ENCODE measurements at places on chromosomes 2 and 18.

DNA sequence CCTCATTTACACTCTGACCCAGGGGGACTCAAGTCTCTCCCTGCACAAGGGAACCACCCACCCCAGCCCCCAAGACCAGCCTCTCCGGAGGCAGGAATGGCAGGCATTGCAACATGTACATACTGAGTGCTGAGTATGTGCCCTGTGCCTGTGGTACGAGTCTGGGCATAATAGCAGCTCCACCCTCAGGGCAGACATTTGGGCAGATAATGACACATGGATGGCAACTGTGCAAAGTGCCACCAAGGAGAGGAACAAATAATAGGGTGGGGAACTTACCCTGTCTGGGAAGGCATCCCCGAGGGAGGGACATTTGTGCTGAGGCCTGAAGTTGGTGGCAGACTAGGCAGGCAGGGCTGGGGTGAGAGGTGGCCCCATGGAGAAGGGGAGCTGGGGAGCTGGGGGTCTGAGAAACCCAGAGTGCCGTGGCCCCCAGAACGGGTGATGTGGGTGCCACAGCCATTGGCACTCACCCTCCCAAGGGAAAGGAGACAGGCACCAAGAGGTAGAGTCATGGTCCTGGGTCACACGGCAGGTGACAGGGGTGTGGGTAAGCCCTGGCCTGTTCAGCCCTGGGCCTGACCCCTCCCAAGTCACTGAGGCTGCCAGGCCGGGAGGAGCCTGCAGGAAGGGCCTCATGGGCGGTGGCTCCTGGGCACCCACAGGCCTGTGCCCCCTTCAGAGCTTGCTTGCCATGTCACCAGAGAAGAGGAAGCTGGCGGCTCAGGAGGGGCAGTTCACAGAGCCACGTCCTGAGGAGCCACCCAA lies 15.7 kb upstream of the GPR17 start:
- no peak for DNase-seq

GRCh38 chr2:128736689-128737545 lies 418.2 kb upstream of the HS6ST1 start:
- peak; percentile 57 for DNase-seq

DNA sequence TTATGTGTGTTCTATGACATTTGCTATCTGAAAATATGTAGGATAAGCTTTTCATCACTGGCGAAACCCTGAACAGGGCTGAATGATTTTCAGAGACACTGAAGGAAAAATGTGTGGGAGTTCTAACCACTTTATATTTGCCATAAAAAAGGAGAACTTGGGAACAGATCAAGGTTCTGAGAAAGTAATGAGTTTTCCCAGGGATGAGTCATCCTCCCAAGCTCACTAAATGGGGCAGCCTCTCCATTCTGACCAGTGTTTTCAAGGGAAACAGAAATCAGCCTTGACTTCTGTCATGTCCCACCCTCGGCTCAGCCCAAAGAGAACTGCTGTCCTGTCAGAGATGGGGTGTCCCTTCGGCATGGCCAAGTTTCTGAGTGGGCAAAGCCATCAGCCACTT lies 2109.8 kb upstream of the CELF4 start:
- no peak for DNase-seq

- DNase-seq = no peak
These were observed 5.7 kb downstream of the LRRFIP1 start for GRCh38 chr2:237633061-237633561.

- DNase-seq = no peak
These were observed 25.8 kb upstream of the PLB1 start for GRCh38 chr2:28469947-28470535.

- DNase-seq = no peak
These were observed 46.8 kb downstream of the SH3BP4 start for GRCh38 chr2:234998404-234999211.

GRCh38 chr18:36153203-36153602 lies 23.5 kb downstream of the ELP2 start:
- DNase-seq = no peak

- DNase-seq = no peak
These were observed 20.0 kb downstream of the FBXO48 start for GRCh38 chr2:68447118-68447517.

DNA sequence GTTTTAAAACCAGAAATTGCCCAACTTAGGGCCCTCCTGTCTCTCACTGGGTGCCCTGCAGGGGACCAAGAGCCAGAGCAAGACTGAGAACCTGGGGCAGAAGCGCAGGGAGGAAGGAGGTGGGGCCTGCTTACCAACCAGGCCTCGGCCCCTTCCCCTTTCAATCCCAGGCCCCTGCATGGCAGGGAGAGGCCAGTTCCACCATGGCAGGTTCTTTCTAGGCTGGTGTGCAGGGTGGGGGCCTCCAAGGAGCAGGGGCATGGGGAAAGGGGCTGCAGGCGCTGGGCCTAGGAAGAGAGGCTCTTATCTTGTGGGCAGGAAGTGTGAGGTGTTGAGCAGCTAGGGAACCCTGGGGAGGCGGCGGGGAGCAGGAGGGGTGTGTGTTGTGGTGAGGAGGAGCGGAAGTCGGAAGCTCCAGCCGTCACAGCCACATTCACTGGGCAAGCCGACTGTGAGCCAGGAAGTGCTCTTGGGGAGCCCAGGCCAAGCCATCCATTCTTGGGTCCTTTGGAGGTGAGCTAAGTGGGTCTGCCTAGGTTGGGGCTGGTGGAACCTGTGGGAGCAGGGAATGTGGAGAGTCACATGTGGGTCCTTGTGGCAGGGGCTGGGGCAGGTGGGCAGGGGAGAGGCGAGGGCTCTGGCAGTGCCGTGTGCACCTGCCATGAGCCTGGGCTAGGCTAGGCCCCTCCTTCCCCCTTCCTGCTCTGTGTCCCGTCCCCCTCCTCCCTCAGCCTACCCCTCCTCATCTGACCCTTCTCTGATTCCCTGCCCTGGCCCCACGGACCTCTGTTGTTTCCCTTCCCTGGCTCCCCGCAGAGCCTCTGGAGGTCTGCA lies at the start of gene PSD4:
Gene PSD4 (plus strand): TSS at position 430 of the 834 bp plus-strand sequence. CDS start 8,486 bp downstream, outside the sequence.
- peak; percentile 75 for DNase-seq

GRCh38 chr2:154697418-154698252 lies 860 bp upstream of the KCNJ3 start:
- no peak for DNase-seq

- DNase-seq = no peak
These were observed 32.7 kb upstream of the ABCA12 start for GRCh38 chr2:215171151-215171550.

GRCh38 chr2:176269319-176270099 lies at the start of gene MTX2:
TSS of gene MTX2 (plus strand) at chr2:176269442. CDS start at chr2:176269630, 188 bp downstream.
- peak; percentile 71 for DNase-seq

DNA sequence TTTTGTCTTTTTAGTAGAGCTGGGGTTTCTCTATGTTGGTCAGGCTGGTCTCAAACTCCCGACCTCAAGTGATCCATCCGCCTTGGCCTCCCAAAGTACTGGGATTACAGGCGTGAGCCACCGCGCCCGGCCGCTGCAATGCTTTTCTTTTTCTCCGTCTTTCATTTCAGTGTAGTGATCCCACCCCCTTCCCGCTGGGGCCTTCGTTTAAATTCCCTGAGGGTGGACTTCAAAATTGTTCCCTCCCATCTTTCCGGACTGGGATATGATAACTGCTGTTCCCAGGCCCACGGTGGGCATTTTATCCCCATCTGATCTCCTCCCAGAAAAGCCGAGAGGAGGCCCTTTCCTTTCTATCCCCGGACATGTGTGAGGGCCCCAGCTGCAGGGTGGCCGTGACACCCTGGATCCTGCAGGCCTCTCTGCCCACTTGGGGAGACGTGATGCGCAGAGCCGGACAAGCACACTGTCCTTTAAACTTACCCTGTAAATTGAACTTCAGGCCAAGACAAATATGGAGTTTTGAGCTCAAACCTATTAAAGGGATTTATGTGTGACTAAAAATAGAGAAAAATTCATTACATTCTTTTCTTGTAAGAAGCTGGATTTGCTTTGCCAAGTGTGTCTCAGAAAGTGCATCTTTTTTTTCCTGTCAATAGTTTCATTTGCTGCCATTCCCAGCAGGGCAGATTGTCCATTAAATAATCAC lies 54.5 kb upstream of the AFF3 start:
- no peak for DNase-seq

- peak; percentile 73 for DNase-seq
These were observed 123.5 kb upstream of the LGALSL start for GRCh38 chr2:64330281-64331113.

DNA sequence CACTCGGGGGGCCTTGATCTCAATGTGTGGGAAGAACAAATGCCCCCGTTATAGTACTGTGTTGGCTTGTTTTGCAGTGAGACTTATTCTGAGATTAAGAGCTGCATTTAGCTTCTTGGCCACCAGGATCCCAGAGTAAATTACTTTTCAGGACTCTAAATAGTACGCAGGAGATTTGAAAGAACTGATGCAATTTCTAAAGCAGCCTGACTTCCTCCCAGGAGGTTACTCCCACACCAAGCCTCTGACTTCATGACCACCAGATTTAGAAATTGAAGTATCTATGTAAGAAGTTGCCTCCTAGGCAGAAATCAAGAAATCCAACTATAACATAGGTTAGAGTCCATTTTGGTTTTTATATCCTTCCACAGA lies 67.0 kb downstream of the FEZ2 start:
- DNase-seq = no peak

DNA sequence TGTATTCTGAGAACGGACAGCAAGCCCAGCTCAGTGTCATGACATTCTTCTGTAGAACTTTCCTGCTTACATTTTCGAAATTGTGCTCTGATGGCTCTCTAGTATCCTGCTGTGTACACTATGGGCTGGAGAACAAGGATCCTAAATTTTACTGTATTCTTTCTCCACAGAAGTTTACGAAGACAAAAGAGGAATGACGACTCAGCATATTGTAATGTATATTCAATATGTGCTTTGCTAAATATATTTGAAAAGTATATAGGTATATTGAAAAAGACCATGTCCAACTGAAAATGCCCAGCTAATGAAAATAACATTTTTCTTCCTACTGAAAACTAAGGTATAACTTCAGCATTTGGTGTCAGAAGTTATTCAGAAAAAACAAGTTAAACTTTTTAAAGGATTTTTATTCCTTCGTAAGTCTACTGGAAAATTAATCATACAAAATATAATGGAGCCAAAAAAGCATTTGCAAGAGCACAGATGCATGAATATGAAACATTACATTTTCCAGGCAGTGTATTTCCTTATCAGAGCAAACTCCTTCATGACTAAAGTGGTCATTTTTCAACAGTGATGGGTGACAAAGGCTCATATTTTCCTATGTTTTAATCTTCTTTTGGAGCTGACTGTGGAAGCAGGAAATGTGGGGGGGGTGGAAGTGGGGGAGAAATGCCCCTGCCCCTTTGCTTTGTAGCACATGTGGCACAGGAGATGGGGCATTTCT lies 143.8 kb upstream of the THUMPD2 start:
- no peak for DNase-seq

DNA sequence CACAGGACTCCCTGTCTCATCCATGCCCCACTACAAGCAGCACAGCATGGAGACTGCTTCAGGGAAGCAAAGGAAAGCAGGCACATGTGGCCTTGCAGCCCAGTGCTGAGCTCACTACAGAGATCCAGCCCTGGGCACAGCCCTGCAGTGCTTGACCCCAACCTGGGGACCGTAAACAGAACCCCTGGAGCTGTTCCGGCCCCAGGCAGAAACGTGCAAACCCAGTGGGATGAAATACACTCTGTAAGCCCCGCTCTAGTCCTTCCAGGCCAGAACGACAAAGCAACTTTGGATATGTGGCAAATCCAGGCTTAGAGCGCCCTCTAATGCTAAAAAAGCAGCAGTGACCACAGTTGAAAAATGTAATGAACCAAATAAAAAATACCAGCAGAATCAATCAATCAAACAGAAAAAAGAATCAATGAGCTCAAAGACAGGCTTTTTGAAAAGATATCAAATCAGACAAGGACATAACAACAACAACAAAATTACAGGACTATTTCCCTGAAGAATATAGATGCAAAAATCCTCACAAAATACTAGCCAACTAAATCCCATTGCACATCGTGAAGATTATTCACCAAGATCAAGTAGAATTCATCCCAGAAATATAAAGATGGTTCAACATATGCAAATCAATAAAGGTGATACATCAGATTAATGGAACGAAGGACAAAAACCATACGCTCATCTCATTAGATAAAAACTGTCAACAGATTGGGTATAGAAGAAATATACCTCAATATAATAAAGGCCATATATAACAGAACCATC lies 45.6 kb downstream of the ZNF519 start:
- no peak for DNase-seq

GRCh38 chr18:56545464-56545863 lies 92.9 kb downstream of the TXNL1 start:
- DNase-seq = no peak

DNA sequence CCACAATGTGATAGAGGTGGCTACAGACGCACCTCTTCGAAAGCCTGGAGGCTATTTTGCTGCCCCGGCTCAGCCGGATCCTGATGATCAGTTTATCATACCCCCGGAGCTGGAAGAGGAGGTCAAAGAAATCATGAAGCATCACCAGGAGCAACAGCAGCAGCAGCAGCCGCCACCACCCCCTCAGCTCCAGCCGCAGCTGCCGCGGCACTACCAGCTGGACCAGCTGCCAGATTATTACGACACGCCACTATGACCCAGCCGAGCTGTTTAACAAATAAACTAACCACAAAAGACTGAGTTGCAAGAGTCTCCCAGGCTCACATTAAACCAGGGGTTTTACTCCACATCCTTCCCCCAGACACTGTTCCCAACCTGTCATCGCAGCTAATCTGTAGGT lies 263.8 kb downstream of the PHLPP1 start:
- DNase-seq = no peak

- DNase-seq = no peak
These were observed 25.4 kb downstream of the SOCS6 start for GRCh38 chr18:70314151-70314782.

DNA sequence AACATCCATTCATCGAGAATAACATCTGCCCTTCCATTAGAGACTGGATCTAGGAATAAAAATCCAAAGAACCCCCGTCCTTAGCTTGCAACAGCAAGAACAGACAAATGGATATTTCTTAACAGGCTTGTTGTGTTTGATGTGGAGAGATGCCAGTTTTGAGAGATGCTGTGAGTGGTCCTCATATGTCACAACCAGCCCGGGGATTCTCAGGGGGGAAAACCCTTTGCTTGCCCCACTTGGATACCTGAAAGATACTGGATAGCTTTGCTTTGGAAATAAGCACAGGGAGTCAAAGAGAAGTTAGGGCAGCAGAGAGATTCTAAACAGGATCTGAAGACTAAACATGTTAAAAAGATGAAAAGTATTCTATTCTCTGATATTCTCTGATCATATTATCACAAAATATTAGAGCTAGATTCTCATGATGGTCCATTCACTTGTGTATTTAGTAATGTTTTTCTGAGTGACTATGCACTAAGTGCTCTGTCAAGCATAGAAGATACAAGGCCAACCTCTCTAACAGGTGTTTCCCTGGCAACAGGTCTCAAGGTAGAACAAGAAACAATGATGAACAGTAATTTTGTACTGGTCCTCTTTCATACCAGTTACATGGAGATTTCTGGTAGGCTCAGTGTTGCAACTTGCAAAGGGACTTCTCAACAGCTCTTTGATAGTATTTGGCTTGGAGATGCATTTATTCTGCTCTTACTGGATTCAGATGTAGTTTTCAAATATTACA lies 348.2 kb downstream of the MYCN start:
- DNase-seq = no peak

- no peak for DNase-seq
These were observed 161.3 kb downstream of the INSIG2 start for GRCh38 chr2:118249531-118249930.

GRCh38 chr18:6561420-6561861 lies 146.7 kb upstream of the L3MBTL4 start:
- DNase-seq = no peak

GRCh38 chr2:98607741-98608115 lies 584 bp downstream of the COA5 start:
- no peak for DNase-seq

Data from stimulated activated CD4-positive, alpha-beta T cell treated with anti-CD3 and anti-CD28 coated beads, Interleukin-12 subunit alpha, Interleukin-12 subunit beta, amount 100 ng/mL, for 24 hours (primary cell).